ENCODE measurements at places on chromosomes 2 and 18.

GRCh38 chr18:44156126-44156525 is 524.6 kb upstream of the SETBP1 start:
- DNase-seq, result no peak

- no peak for DNase-seq
Observed at GRCh38 chr18:60319129-60319528, 53.4 kb downstream of the MC4R start.

GRCh38 chr2:56705713-56706112 is 521.9 kb downstream of the CCDC85A start:
- no peak for DNase-seq

DNA sequence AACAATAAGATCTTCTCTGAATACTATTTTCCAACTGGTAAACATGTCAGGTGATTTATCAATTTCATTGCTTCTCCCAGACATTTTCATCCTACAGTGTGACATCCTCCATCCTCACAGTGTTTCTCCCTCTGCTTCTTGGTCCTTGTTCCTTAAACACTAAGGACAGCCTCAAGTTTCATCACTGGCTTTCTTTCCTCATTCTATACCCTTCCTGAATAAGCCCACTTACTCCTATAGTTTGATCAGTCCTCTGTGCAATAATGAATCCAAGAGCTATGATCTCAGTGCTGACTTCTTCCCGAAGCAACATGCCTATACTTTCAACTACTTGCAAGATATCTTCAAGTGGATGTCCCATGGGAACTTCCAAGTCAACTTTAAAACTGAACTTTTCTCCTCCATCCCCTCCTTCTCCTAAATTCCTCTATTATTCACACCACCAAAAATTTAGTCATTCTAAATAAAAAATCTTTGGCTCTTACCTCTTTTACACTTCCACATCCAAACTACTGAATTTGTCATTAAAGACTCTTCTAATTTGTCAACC is 87.6 kb downstream of the FAM228A start:
- DNase-seq, result no peak

GRCh38 chr2:46915281-46915810 is at the start of gene MCFD2:
TSS of gene MCFD2 (minus strand) at chr2:46915806. CDS start at chr2:46909171, 6,635 bp downstream.
- DNase-seq, result no peak

DNA sequence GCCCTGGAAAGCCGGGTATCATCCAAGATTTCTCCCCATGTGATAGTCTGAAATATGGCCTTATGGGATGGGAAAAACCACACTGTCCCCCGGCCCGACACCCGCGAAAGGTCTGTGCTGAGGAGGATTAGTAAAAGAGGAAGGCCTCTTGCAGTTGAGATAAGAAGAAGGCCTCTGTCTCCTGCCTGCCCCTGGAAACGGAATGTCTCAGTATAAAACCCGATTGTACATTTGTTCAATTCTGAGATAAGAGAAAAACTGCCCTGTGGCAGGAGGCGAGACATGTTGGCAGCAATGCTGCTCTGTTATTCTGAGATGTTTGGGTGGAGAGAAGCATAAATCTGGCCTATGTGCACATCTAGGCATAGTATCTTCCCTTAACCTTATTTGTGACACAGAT is 26.8 kb downstream of the RUFY4 start:
- no peak for DNase-seq

DNA sequence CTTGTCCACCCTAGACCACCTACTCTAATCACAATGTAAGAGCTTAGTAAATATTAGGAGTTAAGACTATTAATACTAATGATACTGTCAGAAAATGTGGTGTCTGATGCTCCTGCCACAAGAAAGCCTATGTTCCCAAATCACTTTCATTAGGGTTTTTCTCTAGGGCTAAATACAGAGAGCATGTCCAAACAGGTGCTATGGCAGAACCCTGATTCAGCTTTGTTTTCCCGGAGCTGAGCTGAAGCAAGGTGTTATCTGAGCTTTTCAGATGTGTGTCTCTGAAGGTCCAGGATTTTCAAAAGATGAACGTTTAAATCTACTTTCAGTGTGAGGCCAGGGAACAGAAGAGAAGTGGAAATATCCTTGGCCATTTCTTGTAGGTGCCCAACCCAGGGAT is 40.6 kb downstream of the CPO start:
- DNase-seq, result no peak

DNA sequence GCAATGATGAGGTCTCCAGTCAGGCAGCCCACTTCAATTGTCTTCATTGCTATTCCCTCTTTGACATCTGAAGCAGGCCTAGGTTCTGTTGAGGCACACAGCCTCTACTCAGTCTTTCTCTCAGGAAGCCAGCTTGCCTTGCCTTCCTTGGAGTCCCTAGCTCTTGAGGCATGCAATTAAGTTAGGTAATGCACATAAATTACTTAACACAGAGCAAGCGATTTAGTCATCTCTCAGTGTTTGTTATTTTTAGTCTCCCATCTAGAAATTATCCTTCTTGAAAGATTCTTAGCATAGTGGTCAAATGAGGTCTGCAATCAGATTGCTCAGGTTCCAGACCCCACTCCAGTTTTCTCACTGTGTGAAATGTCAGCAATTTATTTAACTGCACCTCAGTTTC is 32.0 kb downstream of the SULT1C4 start:
- no peak for DNase-seq

DNA sequence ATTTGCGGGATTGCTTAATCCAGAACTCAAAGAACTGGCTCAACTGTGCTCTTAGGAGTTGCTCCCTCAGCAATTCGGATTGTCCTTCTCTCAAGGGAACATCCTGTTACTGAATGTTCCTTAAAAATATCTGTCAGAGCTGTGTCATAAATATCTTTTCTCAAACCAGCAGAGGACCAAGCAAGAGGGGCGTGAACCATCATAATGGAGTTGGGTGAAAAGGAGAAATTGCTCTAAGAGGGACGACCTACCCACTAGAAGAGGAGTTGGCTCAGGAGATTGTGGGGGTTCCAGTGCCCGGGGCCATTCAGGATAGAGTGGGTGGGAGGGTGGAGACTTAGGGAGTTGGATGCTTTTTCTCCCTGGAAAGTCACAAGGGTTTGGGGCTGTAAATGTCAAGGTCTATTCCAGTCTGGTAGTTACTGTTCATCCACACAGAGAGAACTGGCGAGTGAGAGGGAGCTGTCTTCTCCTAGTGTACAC is 59.5 kb downstream of the MERTK start:
- DNase-seq, result no peak

DNA sequence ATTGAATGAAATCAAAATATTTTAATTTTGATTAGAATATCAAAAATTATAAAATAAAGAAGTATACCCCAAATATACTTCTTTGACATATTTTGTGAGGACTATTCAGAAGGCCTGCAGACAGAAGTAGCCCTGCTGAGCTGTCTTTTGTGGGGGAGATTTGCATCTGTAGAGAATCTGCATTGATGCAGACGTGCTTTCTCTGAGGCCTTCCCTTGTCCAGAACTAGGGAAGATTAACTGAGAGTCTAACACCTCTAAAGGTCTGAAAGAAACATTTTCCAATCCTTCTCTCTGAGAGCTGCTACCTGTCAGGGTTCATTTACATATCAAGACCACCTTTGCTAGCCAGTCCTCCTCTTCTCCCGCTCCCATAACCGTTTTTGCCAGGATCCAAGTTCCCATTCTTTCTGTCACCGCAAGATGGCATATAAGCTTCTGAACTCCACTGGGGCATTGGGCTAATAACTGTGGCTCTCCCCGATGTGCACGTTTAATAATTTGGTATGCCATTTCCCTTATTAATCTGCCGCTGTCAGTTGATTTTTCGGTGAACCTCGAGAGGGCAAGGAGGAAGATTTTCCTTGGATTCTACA is 510.4 kb upstream of the CNTNAP5 start:
- no peak for DNase-seq

DNA sequence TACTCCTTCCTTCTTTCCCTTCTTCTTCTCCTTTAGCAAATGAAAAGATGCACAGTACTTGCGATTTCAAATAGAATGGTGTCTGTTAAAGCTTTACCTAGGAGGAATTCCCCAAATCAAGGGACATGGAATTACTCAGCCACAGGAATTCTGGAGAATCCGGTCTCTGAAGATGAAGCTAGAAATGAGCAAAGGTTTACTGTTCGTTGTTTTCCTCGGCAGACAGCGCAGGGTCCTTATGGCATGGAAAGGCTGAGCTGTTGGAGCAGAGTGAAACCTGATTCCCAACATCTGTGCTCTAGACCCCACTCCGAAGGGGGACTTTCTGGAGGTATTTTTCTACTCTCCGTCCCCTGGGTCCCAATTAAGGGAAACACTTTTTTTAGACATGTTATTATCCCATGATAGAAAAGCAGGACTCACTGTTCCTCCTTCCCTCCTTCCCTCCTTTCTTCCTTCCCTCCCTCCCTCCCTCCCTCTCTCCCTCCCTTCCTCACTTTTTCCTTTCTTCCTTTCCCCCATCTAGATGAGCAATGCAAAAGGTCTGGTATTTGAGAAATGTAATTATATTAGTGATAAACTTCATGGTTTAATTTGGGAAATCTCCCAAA is 47.1 kb downstream of the CDCA7 start:
- DNase-seq, result no peak

DNA sequence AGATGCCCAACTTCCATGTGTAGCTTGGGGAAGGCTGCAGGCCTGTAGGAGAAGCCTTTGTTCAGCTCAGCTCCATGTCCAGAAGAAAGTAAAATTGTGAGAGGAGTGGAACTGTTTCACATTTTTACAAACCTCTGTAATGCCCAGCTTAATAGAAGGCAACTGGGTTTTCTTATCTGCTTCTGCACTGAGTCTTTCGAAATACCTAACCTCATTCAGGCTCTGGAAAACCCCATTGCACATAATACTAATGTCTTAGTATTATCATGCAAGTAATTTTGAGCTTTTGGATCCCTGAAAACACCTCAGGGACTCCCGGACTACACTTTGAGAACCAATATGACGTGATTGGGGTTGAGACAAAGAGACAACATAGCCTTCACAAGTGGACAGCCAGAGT is 5.8 kb downstream of the SMIM21 start:
- no peak for DNase-seq

DNA sequence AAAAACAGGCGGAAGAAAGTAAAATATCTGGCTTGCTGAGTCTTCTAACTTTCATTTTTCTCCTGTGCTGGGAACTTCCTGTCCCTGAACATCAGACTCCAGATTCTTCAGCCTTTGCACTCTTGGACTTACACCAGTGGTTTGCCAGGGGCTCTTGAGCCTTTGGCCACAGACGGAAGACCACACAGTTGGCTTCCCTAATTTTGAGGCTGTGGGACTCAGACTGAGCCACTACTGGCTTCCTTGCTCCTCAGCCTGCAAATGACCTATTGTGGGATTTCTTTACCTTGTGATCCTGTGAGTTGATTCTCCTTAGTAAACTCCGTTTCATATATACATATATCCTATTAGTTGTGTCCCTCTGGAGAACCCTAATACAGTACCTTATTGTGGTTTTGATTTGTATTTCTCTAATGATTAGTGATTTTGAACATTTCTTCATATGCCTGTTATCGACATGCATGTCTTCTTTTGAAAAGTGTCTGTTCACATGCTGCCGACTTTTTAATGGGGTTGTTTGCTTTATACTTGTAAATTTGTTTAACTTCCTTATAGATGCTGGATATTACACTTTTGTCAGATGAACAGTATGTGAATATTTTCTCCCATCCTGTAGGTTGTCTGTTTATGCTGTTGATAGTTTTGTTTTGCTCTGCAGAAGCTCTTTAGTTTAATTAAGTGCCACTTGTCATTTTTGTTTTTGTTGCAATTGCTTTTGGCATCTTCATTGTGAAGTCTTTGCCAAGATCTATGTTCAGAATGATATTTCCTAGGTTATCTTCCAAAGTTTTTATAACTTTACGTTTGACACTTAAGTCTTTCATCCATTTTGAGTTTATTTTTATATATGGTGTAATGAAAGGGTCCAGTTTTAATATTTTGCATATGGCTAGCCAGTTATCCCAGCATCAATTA is 348.8 kb upstream of the SETBP1 start:
- no peak for DNase-seq

- DNase-seq, result no peak
Observed at GRCh38 chr18:56903686-56904085, 243.2 kb upstream of the BOD1L2 start.

DNA sequence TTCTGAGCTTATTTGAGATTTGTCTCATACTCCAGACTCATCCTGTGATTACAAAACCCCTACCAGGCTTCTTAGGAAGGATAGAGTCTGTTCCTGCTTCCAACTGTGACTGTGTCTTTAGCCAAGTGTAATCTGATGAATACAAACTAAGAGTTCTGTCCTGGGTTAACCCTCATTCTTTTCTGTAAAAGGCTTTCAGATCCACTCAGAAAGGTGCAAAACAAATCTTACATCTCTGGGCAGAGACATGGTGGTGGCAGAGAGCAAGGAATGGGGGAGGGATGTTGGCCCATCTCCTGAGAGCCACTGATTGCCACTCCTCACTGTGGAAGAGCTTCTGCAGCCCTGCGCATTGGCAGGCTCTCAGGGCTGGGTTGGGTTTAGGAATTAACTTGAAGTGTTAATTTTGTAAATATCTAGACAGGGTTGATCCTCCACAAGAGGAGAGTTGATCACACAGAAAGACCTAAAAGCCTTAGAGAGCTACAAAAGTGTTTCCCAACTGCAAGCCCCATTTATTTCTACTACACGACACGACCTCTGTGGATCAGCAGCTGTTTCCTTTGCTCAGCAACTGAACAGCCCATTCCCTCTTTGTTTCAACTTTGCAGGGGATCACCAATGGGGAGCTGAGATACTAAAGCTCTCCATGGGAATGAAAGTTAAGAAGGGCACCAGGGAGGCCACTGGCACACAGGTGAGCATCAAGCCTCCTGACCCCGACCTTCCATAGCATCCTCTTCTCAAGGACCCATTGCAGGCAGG is 23.7 kb upstream of the SPTBN1 start:
- no peak for DNase-seq

DNA sequence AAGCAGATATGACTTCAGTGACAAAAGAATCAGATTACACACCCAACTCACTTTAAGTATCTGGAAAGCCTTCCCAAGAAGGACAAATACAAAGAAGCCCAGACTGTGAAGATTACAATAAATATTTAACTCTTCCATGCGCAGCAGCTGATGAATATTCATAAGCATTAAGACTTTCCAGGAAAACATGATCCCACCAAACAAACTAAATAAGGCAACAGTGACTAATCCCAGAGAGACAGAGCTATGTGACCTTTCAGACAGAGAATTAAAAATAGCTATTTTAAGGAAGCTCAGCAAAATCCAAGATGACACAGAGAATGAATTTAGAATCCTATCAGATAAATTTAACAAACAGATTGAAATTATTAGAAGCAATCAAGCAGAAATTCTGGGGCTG is 108.2 kb upstream of the UBE2E3 start:
- no peak for DNase-seq

GRCh38 chr2:129894616-129895015 is 84.8 kb upstream of the RAB6C start:
- no peak for DNase-seq

DNA sequence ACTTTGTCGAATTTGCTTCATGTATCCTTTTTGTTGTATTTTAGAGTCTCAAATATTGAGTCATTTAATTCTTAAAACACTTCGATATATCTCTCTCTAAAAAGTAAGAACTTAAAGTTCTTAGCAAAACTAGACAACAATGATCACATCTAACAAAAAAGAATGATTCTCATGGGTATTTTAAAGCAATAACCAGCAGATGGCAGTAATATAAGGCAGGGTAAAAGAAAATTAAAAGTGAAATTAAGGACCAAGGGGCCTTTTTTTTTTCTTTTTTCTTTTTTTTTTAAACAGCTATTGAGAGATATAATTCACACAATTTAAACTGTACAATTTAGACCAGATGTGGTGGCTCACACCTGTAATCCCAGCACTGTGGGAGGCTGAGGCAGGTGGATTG is 9.9 kb upstream of the AOX1 start:
- DNase-seq, result no peak

- no peak for DNase-seq
Observed at GRCh38 chr2:207255565-207256470, 90.1 kb upstream of the KLF7 start.

GRCh38 chr2:98835831-98836385 is 100.1 kb downstream of the CRACDL start:
- peak; percentile 55 for DNase-seq

Data from putamen (tissue), 1 donor.